ENCODE measurements at places on chromosomes 6 and 20.

DNA sequence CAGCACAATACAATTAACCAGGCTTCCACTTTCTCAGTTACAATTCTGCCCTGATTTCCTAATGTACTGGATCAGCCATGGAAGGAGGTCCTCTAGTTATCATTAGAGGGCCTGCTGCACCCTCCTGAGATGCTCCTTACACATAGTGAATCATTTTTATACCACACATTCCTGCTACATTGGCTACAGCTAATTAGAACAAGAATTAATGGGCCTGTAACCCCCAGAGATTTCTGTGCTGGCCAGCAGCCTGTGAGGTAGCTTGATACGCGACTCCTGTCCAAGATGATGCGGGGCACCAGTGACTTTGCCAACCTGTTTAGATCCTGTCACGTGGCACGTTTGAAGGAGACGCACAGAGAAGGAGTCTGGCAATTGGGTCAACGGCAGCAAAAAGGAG lies 422.8 kb downstream of the EPM2A start:
- DNase-seq = no peak

- DNase-seq = peak; percentile 99
These were observed 94.5 kb upstream of the PTPN1 start for GRCh38 chr20:50415516-50416268.

DNA sequence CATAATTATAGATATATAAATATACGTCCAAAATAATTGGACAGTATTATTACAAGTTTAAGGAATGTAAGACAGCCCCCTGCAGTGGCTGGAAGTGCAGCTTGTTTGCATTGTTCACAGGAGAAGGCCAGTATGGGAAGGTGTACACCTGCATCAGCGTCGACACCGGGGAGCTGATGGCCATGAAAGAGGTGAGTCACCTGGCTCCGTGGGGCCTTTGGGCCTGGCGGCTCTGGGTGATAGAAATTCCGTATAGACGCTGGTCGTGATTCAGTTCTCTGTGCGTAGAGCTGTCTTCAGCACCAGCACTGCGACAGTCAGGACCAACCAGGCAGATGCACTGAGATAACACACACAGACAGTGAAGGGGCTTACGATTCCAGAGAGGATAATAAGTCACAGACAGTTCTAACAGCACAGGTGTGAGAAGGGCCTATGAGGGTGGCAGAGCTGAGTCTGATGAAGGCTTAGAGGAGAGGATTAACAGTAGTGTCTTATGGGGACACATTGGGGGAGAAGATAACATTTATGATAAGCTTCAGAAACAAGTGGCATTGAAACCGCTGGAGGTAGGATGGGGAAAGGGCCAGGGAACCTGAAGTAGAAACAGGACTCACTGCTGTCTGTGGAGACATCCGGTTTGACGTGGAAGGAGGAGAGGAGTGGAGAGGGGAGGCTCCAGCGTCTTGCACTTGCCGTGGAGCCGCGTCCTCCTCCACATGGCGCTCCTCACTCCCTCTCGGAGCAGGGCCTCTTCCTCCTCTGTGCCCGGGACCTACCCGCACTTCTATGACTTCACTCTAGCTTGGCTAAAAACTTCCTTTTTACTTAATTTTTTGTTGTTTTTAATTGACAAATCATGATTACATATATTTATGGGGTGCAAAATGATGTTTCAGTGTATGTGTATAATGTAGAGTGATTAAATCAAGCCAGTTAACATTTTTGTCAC lies 116.5 kb downstream of the MAP3K4 start:
- no peak for DNase-seq

- DNase-seq = no peak
These were observed 13.7 kb downstream of the DACT2 start for GRCh38 chr6:168305863-168306262.

- DNase-seq = no peak
These were observed 10.2 kb downstream of the MYO6 start for GRCh38 chr6:75759207-75759606.

GRCh38 chr6:163405412-163406309 lies 8.9 kb upstream of the QKI start:
- peak; percentile 45 for DNase-seq
